ENCODE measurements at places on chromosomes 1 and 21. TPM values are rescaled to one million over a fixed set of nuclear protein-coding genes. Genes with fewer than 3 reads are reported as not detected.

The FCRL2 gene
- total RNA-seq, result not detected

The ACKR1 gene
- total RNA-seq, result 0.13 TPM

The KRTAP20-3 gene
- total RNA-seq, result not detected

The GREM2 gene
- total RNA-seq, result not detected

The NTNG1 gene
- 0.13 TPM for total RNA-seq

The RPTN gene
- not detected for total RNA-seq

The UTS2 gene
- not detected for total RNA-seq

The ATAD3C gene
- total RNA-seq, result not detected

The RNF115 gene
- total RNA-seq, result 25.4 TPM

The MSH4 gene
- total RNA-seq, result 0.27 TPM

The OR2T3 gene
- total RNA-seq, result not detected

The MNDA gene
- total RNA-seq, result not detected

The OR2M3 gene
- not detected for total RNA-seq

The SH2D1B gene
- total RNA-seq, result not detected

The MFAP2 gene
- total RNA-seq, result 13.6 TPM
